GM13976 (cell line): ENCODE measurements at places on chromosomes 6 and 20.

GRCh38 chr20:50317116-50317515 is 126.5 kb downstream of the CEBPB start:
- DNase-seq, result no peak

- no peak for DNase-seq
These were observed 72.5 kb downstream of the TNFRSF21 start for GRCh38 chr6:47237196-47237595.

DNA sequence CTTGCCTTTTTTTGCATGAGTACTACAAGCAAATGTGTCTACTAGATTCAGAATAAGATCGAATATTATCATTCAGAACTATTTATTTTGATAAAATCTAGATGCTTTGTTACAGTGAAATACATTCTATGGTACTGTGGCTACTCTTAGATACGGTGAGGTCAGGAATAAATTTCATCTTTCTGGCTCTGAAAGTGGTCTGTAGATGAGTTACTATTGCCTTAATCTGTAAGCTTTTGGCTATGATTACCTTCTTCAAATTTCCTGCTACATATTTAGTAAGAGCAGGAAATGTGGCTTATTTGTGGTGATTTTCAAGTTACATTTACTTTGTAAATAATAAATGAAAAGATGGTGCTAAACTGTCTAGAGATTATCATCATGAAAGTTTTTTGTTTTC is 50.0 kb downstream of the SCAF8 start:
- DNase-seq, result no peak

DNA sequence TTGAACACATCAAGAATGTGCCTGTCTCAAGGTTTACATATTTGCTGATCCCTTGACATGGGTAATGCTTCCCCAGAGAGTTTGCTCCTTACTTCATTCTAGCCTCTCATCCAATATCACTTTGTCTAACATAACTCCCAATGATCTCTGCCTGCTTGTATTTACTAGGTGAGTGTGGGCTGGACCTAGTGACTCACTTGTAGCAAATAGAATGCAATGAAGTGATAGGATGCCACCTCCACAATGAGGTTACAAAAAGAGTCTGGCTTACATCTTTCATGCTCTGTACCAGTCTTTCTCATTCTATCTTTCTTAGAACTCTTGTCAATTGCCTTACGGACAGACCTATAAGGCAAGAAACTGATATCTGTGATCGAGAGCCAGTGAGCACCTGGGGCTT is 44.9 kb upstream of the TMEM200A start:
- no peak for DNase-seq

- no peak for DNase-seq
These were observed 162.1 kb upstream of the TBX18 start for GRCh38 chr6:84926189-84927155.

DNA sequence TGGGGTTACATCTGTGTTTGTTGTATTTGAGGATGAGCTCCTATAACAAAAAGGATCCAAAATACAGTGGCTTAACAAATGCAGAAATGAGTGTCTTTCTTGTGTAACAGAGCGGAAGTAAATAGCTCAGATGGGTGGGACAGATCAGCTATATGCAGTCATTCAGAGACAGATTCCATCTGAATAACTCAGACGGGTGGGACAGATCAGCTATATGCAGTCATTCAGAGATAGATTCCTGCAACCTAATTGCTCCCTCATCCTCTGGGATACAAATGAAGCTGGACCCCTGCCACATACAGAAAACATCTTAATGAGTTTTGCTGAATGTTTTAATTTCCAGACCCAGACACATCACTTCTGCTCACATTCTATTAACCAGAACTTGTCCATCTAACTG is 332.3 kb downstream of the BCKDHB start:
- DNase-seq, result no peak

DNA sequence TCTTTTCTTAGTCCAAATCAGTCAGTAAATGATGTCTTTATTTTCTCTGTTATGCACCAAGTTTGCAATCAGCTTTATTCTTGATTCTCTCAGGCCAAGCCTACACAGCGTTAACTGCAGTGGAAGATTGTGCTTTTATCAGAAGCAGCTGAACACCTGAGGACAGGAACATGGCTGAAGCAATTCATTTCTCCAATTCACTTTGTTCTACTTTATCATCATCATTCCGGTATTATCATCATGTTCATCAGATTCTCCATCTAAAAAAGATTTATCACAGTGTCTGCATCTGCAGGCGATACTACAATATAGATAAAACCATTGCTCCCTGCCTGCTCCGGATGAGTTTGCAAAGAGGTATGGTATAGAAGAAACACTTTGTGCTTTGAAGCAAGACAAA is 68.1 kb upstream of the STMND1 start:
- no peak for DNase-seq

DNA sequence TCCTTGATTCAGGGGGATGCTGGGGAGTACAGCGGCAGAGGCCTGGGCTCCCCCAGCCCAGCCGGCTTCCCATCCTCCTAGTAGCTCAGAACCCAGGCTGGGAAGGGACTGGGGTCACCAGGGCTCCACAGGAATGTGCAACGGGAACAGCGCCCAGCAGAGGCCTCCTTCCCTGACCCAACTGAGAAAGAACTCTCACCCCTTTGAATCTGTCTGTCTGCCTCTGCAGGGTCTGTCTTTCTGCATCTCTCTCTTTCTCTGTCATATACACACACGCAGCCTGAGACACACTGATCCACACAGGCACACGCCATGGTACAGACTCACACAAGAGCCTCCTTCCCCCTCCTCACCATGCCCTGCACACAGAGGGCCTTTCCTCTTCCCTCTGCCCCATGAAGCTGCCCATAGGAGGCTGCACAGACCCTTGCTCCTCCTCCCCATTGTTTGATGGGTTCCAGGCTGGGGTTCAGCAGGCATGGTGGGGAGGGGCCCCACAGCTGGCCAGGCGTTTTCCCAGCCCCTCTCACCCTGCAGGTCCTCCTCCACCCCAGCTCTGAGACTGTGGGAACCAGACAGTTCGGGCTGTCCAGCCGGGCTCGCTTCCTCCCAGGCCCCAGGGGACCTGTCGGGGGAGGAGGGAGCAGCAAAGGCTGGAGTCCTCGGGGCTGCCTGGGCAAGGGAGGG is 2.8 kb downstream of the FOXS1 start:
- no peak for DNase-seq

DNA sequence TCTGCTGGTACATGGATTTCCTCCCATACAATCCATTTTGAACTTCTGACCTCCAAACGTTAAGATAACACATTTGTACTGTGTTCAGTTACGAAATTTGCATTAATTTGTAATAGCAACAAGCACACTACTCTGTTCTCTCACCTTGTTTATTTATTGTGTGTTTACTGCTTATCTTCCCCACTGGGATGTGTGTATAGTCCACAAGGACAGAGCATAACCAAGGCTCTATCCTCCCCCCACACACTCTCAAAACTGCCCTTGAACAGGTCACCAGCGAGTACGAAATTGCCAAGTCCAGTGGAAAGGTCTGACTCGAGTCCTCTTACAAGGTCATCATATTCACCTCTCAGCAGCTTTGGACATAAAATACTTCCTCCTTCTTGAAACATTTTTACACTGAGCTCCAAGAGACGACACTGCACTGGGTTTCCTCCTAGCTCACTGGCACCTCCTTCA is 18.6 kb downstream of the ADTRP start:
- no peak for DNase-seq

DNA sequence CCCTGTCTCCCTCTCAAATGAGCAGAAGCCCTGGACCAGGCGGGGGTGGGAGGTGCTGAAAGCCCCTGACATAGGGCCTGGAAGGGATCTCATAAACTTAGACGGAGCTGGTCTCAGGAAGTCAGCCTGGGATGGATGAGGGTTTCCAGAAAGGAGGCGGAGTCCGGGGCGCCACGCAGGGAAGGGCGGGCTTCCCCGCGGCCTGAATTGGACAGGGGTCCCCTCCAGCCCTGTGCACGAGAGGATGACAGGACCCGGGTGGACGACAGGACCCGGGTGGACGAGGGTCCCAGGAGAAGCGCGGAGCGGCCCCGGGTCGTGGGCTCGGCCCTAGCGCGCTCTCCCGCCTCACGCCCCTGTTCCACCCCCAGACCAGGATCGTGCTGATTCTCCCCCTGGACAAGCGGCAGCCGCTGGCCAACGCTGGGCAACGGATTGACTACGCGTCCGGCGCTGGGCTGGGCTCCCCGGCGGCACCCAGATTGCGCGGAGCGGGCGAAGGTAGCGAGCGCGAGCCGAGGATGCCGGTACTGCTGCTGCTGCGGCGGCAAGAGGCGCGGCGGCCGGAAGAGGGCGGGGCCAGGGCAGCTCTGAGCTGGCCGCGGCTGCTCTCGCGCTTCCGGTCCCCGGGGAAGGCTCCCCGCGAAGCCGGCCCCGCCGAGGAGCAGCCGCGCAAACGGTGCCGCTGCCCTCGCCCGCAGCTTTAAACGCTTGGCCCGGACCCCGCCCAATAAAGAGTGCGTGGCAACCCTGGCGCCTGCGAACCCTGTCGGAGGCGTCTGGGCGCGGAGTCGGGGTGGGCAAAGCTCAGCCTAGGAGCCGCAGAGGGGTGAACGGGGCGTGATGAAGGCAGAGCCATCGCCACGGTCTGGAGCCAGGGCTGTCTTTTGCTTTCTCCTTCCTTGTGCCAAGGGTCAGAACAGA is 1.3 kb downstream of the C20orf144 start:
- DNase-seq, result peak; percentile 93

- no peak for DNase-seq
These were observed 170.3 kb upstream of the SNX9 start for GRCh38 chr6:157652601-157653363.

- no peak for DNase-seq
These were observed 149.8 kb upstream of the AKIRIN2 start for GRCh38 chr6:87851674-87852299.

DNA sequence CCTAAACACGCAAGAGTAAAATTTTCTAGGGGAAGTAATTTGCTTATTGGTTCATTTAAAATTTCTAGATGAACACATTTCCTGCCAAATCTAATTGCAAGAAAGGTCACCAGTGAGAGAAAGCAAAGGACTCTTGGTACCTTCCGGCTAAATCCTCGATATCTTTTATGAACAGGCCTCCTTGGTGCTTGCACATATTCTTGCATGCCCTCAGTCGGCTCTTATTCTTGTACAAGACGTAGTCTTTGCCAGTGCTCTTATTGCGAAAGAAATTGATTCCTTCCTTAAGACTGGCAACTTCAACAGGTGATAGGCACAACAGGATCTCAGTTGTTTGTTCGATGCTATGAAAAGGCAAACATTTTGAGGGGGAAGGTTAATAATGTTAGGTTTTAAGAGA is 141.7 kb upstream of the CARMIL1 start:
- DNase-seq, result no peak

DNA sequence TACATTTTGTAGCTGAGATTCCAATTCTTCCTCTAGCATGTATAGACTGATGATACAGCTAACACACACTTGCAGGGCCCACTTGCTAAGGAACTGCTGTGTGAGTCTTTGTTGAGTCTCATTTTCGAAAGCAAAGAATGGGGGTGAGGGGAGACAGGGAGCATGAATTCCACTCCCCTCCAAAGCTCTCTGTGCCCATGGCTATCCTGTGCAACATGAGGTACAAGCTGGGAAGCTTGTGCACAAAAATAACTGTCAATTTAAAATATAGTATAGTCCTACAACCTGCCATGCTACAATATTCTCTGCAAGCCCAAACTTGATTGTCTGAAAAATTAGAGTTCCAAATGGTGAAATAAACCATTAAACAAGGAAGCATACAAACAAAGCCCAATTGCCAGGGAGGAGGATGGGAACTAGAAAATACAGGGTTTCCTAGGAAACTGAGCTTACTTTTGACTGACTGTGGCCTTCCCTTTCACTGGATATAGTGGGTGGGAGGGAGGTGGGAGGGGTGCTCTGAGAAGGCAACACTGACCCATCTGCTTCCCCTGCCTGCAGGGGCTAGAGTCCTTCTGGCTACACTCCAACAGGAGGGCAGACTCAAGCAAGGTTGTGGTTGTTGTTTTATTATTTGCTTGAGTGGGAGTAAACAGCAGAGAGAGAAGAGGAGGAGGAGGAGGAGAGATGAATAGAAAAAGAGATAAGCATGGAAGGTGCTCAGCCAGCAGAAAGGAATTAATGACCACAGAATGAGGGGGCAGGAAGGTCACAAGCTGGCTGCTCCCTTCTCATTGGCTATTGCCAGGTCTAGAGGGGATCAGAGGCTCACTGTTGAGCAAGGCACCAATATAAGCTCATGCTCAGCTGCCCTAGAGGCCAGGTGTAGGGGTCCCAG is 84.6 kb downstream of the FYN start:
- no peak for DNase-seq

GRCh38 chr6:132131758-132132157 is 180.6 kb upstream of the CCN2 start:
- no peak for DNase-seq

DNA sequence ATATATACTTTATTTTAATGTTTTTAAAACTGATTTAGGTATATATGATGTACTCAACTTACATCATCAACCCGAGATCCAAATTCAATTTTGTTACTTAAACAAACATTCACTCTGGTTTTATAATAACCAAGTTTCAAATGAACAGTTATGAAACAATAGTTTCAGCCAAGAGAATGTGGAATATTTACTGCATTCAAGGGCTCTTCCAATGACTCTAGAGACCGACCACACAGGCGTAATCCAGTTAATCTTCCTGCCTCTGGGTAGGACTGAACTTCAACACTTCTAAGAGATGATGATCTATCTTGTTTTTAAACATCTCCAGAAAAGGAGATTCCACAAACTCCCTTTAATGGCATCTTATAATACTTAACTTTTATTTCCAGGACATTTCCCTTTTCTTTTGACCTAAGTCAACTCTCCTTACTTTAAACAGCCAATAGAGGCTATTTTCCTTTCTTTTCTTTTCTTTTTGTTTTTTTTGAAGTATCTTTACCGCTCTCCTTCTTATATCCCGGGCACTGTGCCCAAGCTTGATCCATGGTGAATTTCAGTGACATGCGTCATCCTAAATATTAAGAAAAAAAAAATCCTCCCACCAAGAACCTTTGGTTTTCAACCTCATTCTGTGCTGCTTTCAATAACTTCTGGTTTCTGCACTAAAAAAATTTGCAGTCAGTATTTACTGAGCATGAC is 110.1 kb downstream of the KIF13A start:
- DNase-seq, result no peak

GRCh38 chr6:138234363-138234762 is 16.1 kb upstream of the PBOV1 start:
- no peak for DNase-seq

DNA sequence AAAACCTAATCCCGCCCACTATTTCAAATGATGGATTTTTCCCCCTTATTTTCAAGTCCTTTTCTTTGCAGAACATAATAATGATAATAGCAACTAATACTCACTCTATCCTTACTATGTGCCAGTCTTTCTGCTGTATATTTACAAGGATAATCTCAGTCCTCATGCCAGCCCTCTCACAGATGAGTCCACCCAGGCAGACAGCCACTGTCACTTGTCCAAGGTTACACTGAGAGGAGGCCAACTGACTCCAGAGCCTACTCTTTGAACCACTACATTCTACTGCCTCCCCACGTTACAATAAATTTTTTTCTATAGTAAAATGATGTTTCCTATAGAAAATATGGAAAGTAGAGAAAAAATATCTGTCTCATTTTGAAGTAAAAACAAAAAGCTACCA is 30.9 kb downstream of the ELOVL5 start:
- DNase-seq, result no peak
